ENCODE measurements at places on chromosomes 3 and 15.

GRCh38 chr3:66297260-66297873, 76.6 kb downstream of the SLC25A26 start:
- H3K4me3 ChIP-seq: no peak overlapping the region
- H3K4me1 ChIP-seq: peaks cover 35% of the 10 kb centered on the region
- H3K27ac ChIP-seq: no peak overlapping the region
- DNase-seq: no peak
- H3K27me3 ChIP-seq: no peaks in the 10 kb centered on the region

DNA sequence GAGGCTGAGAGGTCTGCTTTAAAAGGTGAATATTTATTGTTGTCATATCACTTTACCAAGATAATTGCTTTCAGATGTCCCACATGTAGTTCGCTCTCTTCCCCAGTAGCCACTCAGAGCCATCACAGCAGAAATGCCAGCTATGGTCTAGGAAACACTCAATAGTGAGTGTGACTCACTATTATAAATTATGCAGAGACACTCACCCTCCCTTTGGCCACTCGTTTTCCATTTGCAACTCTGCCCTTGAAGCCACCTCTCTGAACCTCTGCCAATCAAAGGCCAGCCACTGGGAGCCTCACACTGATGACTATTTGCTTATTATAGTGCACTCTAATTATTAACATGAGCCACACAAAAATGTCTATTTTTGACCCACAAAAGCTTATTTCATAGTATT, 328.1 kb upstream of the ATP10A start:
- no peaks in the 10 kb centered on the region for H3K36me3 ChIP-seq
- no peaks in the 10 kb centered on the region for H3K4me1 ChIP-seq
- no peak overlapping the region for H3K4me3 ChIP-seq
- no peak overlapping the region for H3K27ac ChIP-seq
- no peaks in the 10 kb centered on the region for H3K27me3 ChIP-seq

DNA sequence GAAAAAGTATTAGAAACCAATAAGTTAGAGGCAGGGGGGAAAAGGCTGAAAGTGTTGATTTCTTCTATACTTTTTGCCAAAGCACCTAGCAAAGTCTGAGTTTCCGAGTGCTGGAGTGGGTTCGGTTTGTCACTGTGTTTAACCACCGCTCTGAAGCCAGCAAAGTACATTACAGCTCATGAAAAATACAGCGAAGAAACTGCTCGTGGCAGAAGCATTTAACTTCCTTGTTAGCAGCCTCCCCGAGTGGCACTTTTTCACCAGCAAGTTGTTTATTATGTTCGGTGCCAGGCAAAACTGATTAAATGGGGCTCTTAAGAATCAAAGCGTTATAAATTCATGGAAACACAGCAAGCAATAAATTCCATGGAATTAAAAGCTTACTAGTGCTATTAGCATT, 313.6 kb downstream of the FOXP1 start:
- no peak for DNase-seq
- no peaks in the 10 kb centered on the region for H3K27me3 ChIP-seq
- H3K4me1 ChIP-seq: peaks cover 90% of the 10 kb centered on the region

GRCh38 chr15:33795070-33795469, 173.2 kb upstream of the CHRM5 start:
- DNase-seq: no peak
- H3K4me3 ChIP-seq: no peak overlapping the region
- peaks cover 14% of the 10 kb centered on the region for H3K27me3 ChIP-seq
- no peaks in the 10 kb centered on the region for H3K36me3 ChIP-seq

DNA sequence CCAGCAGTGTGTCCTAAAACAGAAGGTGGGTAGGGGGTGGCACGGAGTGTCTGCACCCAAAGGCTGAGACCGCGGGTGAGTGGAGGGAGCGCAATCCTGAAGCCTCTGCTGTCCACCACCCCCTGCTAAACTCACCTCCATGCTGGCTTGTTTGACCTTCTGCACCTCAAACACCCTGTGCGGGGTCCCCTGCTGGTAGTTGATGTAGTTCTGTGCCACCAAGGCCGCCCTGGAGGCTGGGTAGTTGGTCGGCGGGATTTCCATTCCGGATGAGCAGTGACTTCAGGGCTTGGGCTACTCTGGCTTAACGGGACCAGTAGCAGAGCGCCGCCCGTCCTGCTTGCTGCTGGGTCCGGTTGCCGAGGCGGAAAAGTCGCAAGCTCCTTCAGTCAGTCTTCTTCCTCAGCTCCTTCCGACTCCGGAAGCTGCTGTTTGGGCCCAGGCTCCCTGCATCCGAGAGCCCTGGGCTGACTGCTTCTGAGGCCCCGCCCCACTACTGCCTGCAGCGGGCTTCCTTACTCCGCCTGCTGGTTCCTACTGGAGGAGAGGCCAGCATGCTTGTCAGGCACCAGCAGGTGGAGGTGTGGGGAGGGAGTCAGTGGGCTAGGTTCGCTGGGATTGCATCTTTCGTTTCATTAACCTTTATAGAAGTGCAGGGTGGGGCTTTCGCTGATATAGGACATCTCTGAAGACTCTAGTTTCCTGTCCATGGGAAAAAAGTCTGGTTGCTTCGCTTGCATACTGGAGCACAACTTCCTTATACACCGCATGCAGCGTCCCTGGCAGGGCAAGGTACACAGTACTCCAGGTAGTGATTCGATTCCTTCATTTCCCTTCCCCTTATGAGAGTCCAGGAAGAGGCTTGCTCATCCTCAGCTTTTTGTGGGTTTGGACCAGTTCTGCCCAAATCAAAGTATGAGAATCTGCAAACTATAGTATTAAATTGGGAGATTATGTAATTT, at the start of gene LXN:
TSS of gene LXN (minus strand) at position 434 of the 962 bp plus-strand sequence. CDS start at position 264, 170 bp downstream.
- peak within 1 kb of the TSS; percentile 96 for H3K27ac ChIP-seq
- DNase-seq: peak; percentile 63
- peaks cover 23% of the 10 kb centered on the region for H3K4me1 ChIP-seq
- no peaks in the 10 kb centered on the region for H3K27me3 ChIP-seq

DNA sequence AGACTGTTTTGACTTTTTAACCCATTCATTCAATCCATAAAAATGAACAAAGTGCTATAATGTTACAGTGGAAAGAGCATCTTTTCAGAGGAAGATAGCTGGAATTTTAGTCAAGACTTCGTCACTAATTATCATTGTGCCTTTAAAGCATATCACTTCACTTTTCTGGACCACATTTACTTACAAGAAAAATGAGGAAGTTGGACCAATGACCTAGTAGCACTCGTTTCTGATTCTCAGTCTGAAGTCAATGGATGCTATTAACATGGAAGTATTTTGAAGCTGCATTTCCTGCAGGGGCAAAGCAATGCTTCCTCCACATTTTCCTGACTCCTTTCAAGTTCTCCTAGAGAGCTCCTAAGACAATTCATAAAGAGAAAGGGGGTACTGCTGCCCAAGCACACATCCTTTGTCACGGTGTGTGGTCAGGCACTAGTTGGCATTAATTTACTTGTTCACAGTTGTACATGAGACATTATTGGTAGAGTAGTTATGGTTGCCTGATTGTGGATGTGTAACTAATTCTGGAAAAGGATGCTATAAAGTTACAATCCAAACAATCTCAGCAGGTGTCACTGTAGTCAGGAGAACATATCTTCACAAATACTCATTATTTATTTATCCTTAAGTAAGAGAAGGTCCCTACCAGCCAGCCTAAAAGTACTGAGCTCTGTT, 1049.1 kb downstream of the FHIT start:
- H3K27ac ChIP-seq: no peak overlapping the region
- no peaks in the 10 kb centered on the region for H3K36me3 ChIP-seq
- H3K27me3 ChIP-seq: no peaks in the 10 kb centered on the region
- H3K4me1 ChIP-seq: peaks cover 8% of the 10 kb centered on the region

GRCh38 chr3:138474163-138474562, 39.7 kb downstream of the ESYT3 start:
- H3K4me1 ChIP-seq: no peaks in the 10 kb centered on the region
- H3K4me3 ChIP-seq: no peak overlapping the region
- no peaks in the 10 kb centered on the region for H3K36me3 ChIP-seq
- no peak overlapping the region for H3K27ac ChIP-seq
- H3K27me3 ChIP-seq: peaks cover 29% of the 10 kb centered on the region
- no peak for DNase-seq

DNA sequence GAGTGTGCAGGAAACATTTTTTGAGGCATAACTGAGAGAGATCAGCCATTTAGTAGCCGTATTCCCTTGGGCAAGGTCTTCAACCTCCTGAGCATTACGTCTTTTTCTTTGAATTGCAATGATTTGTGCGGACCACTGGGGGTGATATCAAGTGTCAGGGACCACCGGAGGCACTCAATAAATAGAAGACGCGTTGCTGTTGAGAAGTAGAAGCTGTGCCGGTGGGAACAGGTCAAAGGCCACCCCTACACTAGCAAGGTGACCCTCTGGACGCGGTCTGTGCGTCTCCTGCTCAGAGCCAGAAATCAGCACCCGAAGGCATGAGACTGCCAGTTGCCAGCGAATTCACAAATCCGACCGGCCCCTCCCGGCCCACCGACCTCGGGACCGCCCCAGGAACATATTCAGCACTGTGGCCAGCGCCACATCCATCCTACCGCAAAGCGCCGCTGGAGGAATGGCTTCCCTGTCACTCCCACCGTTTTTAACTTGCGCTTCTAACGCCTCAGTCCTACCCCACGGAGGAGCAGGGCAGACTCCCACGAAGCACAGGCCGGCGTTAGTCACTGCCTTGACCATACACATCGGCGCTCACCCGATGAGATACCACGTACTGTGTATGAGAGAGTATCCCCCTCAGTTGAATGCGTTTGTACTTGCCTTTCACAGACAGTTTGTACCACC, 1.4 kb upstream of the GHSR start:
- H3K27ac ChIP-seq: no peak overlapping the region
- no peak overlapping the region for H3K4me3 ChIP-seq
- DNase-seq: no peak
- H3K36me3 ChIP-seq: peaks cover 23% of the 10 kb centered on the region

GRCh38 chr3:52441091-52441771, 3.7 kb downstream of the SEMA3G start:
- no peak overlapping the region for H3K4me3 ChIP-seq
- no peak overlapping the region for H3K27ac ChIP-seq
- no peak for DNase-seq
- peaks cover 8% of the 10 kb centered on the region for H3K27me3 ChIP-seq

GRCh38 chr3:150544726-150545125, 1.6 kb downstream of the SERP1 start:
- no peak overlapping the region for H3K27ac ChIP-seq
- H3K4me3 ChIP-seq: peak overlapping the region; percentile 93
- H3K4me1 ChIP-seq: peaks cover 42% of the 10 kb centered on the region
- H3K36me3 ChIP-seq: no peaks in the 10 kb centered on the region

All from naive B cell (primary cell).